ENCODE measurements at places on chromosomes 16 and 17. TPM values are rescaled to one million over a fixed set of nuclear protein-coding genes. Genes with fewer than 3 reads are reported as not detected.

- no peak for DNase-seq
Measured at GRCh38 chr17:59512844-59513385, 52.5 kb upstream of the DHX40 start.

- no peak for DNase-seq
Measured at GRCh38 chr17:43769859-43770258, 8.9 kb downstream of the DUSP3 start.

Gene BORCS6
- total RNA-seq, result 23.9 TPM

Gene KRTAP9-4
- total RNA-seq, result 177 TPM

- DNase-seq, result no peak
Measured at GRCh38 chr17:13055131-13055530, 37.3 kb upstream of the ELAC2 start.

DNA sequence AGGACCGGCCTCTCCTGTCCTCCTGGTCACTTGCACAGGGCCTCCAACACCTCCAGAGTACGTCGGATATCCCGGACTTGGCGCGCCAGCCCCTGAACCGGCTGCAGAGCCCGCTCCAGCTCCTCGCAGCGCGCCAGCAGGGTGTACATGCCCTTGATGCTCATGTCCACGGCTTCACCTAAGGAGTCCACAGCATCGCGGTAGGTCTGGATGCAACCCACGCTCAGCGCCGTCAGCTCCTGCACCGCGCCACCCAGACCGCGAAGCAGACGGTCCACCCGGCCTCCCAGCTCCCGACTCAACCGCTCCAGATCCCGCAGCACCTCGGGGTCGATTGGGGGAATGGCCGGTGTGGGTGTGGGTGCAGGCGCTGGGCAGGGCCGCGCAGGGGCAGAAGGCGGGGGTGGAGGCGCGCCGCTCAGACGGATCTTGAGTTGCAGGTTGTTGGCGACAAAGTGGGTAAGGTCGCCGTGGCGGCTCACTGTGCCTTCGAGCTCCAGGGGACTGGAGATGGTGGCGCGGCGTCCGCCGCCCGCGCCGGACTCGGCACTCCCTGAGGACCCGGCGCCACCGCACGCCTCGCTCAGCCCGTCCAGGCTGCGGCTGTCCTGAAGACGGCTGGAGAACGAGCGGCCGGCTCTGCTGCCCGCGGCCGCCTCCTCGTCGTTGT, 804 bp downstream of the BORCS6 start:
- DNase-seq, result peak; percentile 92

Gene SCIMP
- not detected for total RNA-seq

DNA sequence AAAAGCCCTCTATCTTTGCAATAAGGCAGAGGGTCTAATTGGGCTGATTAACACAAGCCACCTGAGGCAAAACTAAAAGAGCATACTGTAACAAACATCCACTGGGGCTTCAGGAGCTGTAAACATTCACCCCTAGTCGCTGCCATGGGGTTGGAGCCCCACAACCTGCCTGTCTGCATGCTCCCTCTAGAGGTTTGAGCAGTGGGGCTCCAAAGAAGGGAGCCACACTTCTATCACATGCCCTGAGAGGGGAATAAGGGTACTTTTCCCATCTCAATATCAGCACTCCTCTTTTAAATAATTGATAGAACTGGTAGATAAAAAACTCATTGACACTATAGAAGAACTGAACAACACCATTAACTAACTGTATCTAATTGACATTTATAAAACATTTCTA, 130.1 kb upstream of the COX10 start:
- no peak for DNase-seq

Gene CRYBA1
- not detected for total RNA-seq

Gene GPT2
- 106 TPM for total RNA-seq
